ENCODE measurements at places on chromosomes 7 and 10. TPM values are rescaled to one million over a fixed set of nuclear protein-coding genes. Genes with fewer than 3 reads are reported as not detected.

AZGP1 gene
- 0.63 TPM for total RNA-seq

POLL gene
- 16.9 TPM for total RNA-seq

PRSS37 gene
- total RNA-seq, result not detected

NPY gene
- total RNA-seq, result not detected

CALHM3 gene
- total RNA-seq, result not detected

TMEM270 gene
- total RNA-seq, result not detected

SSBP1 gene
- total RNA-seq, result 77.0 TPM

DNA sequence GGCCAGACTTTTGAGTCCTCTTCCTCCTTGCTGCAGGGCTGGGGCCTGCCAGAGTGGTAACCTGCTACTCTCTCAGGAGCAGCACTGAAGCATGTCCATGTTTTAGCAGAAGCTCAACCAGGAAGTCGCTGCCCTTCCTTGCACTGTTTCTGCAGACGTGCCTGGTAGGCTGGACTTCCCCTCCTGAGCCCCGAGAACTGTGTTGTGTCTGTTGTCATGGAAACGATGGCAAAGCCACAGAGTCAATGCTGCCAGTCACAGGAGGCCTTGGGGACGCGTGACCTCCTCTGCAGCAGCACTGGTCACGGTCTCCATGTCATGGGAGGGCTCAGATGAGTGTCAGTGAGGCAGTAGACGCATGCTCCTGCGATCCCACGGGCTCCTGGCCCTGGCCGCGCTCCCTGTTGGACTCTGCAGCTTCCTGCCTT lies 145.5 kb downstream of the FANK1 start:
- H3K27me3 ChIP-seq, result no peaks in the 10 kb centered on the region
- peak overlapping the region; percentile 72 for H3K27ac ChIP-seq
- no peak overlapping the region for H3K4me3 ChIP-seq
- no peaks in the 10 kb centered on the region for H3K36me3 ChIP-seq
- no peaks in the 10 kb centered on the region for H3K4me1 ChIP-seq

DNA sequence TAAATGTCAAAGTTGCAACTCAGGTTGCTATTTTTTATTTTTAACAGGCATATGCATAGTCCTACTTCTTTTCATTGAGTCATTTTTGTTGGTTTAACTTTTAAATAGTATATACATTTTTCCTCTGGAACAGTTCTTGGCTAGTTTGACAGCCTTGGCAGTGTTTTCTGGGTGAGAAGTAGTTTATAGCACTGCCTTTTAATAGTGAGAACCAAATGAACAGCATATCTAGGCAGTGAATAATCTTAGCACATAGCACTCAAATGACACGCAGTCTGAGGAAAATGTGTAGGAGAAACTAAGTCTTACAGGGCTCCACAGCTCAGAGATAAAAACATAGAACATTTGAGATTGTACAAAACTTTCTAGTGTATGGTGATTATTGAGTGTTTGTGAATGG lies 265.5 kb upstream of the POT1 start:
- no peaks in the 10 kb centered on the region for H3K4me1 ChIP-seq
- no peak overlapping the region for H3K4me3 ChIP-seq
- no peak overlapping the region for H3K27ac ChIP-seq
- H3K27me3 ChIP-seq, result no peaks in the 10 kb centered on the region
- no peak for DNase-seq

- H3K4me1 ChIP-seq, result no peaks in the 10 kb centered on the region
- H3K27ac ChIP-seq, result no peak overlapping the region
- DNase-seq, result no peak
Measured at GRCh38 chr7:29135846-29136245, 10.5 kb downstream of the CPVL start.

- H3K36me3 ChIP-seq, result no peaks in the 10 kb centered on the region
- H3K27me3 ChIP-seq, result no peaks in the 10 kb centered on the region
- DNase-seq, result peak; percentile 48
- no peak overlapping the region for H3K27ac ChIP-seq
- H3K4me3 ChIP-seq, result no peak overlapping the region
Measured at GRCh38 chr7:155965010-155965409, 152.7 kb upstream of the SHH start.

DNA sequence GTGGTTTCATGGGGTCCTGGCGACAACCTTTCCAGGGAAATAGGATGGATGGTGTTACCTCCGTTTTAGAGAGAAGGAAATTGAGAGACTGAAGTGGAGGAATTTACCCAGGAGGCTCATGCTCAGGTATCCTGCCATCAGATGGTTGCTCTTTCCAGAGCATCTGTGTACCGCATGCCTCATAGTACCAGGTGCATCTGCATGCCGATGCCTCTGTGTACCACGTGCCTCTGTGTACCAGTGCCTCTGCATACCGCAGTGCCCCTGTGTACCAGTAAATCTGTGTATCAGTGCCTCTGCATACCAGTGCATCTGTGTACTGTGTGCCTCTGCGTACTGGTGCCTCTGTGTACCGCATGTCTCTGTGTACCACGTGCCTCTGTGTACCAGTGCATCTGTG lies 3.2 kb downstream of the VWA2 start:
- no peak overlapping the region for H3K4me3 ChIP-seq
- no peak overlapping the region for H3K27ac ChIP-seq
- H3K27me3 ChIP-seq, result peaks cover 2% of the 10 kb centered on the region

GRCh38 chr10:43361547-43362190 lies 9.8 kb upstream of the FXYD4 start:
- H3K27ac ChIP-seq, result no peak overlapping the region
- no peaks in the 10 kb centered on the region for H3K27me3 ChIP-seq
- DNase-seq, result no peak
- H3K4me1 ChIP-seq, result no peaks in the 10 kb centered on the region
- H3K4me3 ChIP-seq, result peak overlapping the region; percentile 5

DNA sequence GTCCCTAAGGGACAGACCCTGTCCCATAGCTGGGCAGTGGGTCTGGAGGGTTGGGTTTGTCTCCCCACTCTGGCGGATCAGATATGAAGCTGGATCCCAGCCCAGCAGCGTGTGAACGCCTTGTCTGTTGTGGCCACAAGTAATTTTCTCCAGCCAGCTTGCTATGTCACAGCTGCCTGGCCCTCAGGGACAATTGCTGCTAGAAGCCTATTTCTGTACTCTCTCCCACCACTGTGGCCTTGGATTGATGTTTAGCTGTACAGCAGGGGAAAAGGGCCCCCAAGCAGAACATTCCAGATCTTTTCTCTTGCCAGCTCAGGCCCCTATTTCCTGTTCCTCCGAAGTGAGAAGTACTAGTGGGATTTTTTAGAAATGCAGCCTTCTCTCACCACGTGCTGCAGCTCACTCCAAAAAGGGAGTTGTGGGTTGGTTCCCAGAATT lies 53.5 kb upstream of the WAC start:
- no peaks in the 10 kb centered on the region for H3K36me3 ChIP-seq
- H3K27ac ChIP-seq, result no peak overlapping the region
- H3K4me1 ChIP-seq, result no peaks in the 10 kb centered on the region
- no peak overlapping the region for H3K4me3 ChIP-seq
- H3K27me3 ChIP-seq, result peaks cover 3% of the 10 kb centered on the region
- DNase-seq, result no peak

DNA sequence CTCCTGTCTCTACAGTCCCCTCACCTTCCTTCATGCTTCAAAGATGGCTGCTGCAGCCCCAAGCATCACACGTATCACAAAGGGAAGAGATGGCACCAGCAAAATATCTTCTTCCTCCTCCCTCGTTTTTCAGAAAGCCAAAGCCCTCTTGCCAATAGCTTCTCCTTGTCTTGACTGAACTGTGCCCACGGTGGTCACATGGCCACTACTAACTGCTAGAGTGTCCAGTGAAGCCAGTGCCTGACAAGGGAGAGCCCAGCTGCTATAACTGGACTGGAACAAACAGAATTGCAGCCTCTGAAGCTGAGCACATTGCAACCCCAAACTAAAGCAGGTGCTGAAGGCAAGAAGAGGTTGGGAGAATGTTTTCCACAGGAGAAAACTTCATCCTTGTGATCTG lies 120.8 kb upstream of the RET start:
- H3K27ac ChIP-seq, result no peak overlapping the region
- H3K4me1 ChIP-seq, result no peaks in the 10 kb centered on the region
- H3K36me3 ChIP-seq, result no peaks in the 10 kb centered on the region
- DNase-seq, result no peak
- H3K4me3 ChIP-seq, result no peak overlapping the region
- no peaks in the 10 kb centered on the region for H3K27me3 ChIP-seq

DNA sequence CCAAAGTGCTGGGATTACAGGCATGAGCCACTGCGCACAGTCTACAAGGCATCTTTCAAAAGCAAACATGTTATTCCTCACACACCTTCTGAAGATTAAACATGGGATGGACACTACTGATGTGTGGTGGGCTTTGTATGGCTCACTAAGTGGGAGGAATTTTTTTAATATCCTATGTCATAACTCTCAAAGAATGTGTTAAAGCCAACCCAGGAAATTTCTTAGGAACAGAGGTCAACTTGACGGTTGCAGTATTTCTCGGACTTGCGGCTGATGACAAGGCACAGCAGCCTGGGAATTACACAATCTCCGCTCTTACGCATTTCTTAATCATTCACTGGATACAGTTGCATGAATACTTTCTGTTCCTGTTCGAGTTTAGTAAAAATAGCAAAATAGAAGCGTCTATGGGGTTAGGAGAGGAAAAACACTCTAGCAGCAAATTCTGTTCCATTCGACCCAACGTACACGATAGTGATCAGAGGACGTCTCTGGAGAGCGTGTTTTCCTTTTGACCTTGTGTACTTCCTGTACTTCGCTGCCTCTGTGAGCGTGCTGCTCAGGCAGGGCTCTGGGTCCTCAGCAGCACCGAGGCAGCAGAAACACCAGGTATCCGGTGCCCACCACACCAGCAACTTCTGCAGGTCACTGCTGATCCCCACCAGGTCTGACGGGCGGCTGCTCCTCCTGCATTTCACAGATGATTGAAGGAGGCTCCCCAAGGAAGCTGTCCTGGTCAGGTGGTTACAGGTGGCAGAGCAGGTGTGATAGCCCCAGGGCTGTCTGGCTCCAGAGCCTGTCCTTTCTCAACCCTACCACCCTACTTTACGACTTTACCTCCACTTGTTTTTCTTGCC lies 26.4 kb upstream of the SRGN start:
- H3K4me1 ChIP-seq, result no peaks in the 10 kb centered on the region
- no peak overlapping the region for H3K4me3 ChIP-seq
- H3K36me3 ChIP-seq, result no peaks in the 10 kb centered on the region
- no peak for DNase-seq
- H3K27ac ChIP-seq, result peak overlapping the region; percentile 34

- DNase-seq, result peak; percentile 66
- H3K27ac ChIP-seq, result no peak overlapping the region
- no peak overlapping the region for H3K4me3 ChIP-seq
- H3K27me3 ChIP-seq, result no peaks in the 10 kb centered on the region
Measured at GRCh38 chr10:70903262-70903921, 15.0 kb upstream of the PCBD1 start.

- H3K36me3 ChIP-seq, result no peaks in the 10 kb centered on the region
- DNase-seq, result no peak
- no peaks in the 10 kb centered on the region for H3K4me1 ChIP-seq
Measured at GRCh38 chr7:85196696-85197095, 9.8 kb upstream of the SEMA3D start.

- no peaks in the 10 kb centered on the region for H3K27me3 ChIP-seq
Measured at GRCh38 chr7:112199035-112199655, 7.1 kb downstream of the DOCK4 start.

- no peaks in the 10 kb centered on the region for H3K27me3 ChIP-seq
- H3K36me3 ChIP-seq, result no peaks in the 10 kb centered on the region
- H3K4me1 ChIP-seq, result no peaks in the 10 kb centered on the region
- H3K27ac ChIP-seq, result no peak overlapping the region
- DNase-seq, result no peak
Measured at GRCh38 chr7:48515171-48515570, 343.9 kb downstream of the ABCA13 start.

- no peaks in the 10 kb centered on the region for H3K4me1 ChIP-seq
- H3K27ac ChIP-seq, result no peak overlapping the region
- no peak overlapping the region for H3K4me3 ChIP-seq
- peak; percentile 86 for DNase-seq
- no peaks in the 10 kb centered on the region for H3K36me3 ChIP-seq
Measured at GRCh38 chr7:150451097-150451793, 815 bp downstream of the GIMAP8 start.

- H3K4me1 ChIP-seq, result no peaks in the 10 kb centered on the region
- no peaks in the 10 kb centered on the region for H3K27me3 ChIP-seq
- no peak overlapping the region for H3K27ac ChIP-seq
- DNase-seq, result no peak
Measured at GRCh38 chr7:126637538-126637937, 615.2 kb downstream of the GRM8 start.

GRCh38 chr10:31618541-31619291 lies 299.7 kb downstream of the ZEB1 start:
- H3K27ac ChIP-seq, result no peak overlapping the region
- H3K36me3 ChIP-seq, result no peaks in the 10 kb centered on the region
- no peak overlapping the region for H3K4me3 ChIP-seq
- H3K4me1 ChIP-seq, result no peaks in the 10 kb centered on the region
- no peak for DNase-seq

GRCh38 chr7:42745357-42746059 lies 166.4 kb downstream of the C7orf25 start:
- H3K4me3 ChIP-seq, result no peak overlapping the region
- H3K36me3 ChIP-seq, result no peaks in the 10 kb centered on the region
- peaks cover 4% of the 10 kb centered on the region for H3K4me1 ChIP-seq
- H3K27ac ChIP-seq, result no peak overlapping the region
- no peaks in the 10 kb centered on the region for H3K27me3 ChIP-seq
- peak; percentile 54 for DNase-seq

GRCh38 chr10:69409968-69410367 lies 6.8 kb downstream of the TACR2 start:
- H3K4me1 ChIP-seq, result no peaks in the 10 kb centered on the region
- H3K27me3 ChIP-seq, result no peaks in the 10 kb centered on the region
- H3K4me3 ChIP-seq, result no peak overlapping the region

DNA sequence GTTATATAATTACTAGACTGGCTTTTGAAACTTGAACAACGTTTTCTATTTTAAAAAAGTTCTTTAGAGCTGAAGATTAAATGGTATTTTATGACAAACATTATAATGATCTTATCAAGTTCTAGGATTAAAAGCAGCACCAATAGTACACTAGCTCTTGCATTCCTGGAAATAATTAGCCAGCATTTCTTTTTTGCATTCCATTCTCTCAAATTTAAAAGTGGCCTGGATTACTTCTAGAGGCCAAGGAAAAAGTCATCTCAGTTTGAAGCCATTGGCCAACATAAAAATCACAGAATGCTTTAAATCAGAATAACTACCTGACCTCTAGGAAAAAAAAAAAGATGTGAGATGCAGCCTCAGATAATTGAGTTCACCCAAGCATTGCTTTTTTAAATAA lies 1326.4 kb upstream of the SORCS1 start:
- H3K27me3 ChIP-seq, result no peaks in the 10 kb centered on the region
- H3K4me1 ChIP-seq, result no peaks in the 10 kb centered on the region
